ENCODE measurements at places on chromosomes 12 and 14.
A peak's percentile ranks its signal among the peaks of the same experiment; 100 is the strongest.

- DNase-seq = no peak
Observed at GRCh38 chr14:36510078-36510799, 9.8 kb downstream of the NKX2-1 start.

DNA sequence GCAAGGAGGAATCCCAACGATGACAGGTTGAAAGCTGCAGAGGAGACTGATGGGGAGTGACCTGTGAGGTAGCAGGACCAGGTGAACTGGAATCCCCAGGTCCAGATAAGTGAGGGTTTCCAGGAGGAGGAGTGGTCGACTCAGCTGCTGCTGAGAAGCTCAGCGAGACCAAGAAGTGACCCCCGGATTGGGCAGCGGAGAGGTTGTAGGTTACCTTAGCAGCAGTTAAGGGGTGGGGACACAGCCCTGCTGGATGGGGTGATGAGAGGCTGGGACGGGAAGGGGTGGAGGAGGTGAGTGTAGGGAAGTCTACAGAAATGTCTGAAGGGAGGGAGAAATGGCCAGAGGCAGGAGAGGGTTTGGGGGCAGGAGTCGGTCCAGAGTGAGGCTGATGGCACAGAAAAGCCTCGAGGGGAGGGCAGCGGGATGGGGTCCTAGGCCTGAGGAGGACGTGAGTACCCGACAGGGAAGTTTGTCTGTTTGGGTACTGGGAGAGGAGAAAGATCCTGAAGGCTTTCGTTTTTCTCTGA lies 2.6 kb upstream of the RCOR1 start:
- DNase-seq = no peak

- DNase-seq = no peak
Observed at GRCh38 chr12:52149651-52150241, 42.1 kb downstream of the KRT80 start.

DNA sequence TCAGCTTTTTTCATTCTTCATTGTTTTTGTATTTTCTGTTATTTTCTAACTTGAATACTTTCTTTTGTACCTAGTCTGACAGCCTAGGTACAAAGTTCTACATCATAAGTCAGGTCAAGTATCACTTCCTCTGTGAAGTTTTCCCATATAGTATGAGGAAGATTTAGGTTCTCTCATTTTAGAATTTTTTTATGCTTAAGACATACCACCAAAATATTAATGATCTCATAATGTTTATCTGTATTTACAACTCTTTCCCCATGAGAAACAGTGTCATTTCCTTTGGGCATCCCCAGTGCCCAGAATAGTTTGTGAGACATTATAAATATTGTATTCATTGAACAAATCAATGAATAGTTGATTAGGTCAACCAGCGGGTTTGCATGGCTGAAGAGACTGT lies 3.1 kb upstream of the ATF7IP start:
- peak; percentile 44 for DNase-seq

DNA sequence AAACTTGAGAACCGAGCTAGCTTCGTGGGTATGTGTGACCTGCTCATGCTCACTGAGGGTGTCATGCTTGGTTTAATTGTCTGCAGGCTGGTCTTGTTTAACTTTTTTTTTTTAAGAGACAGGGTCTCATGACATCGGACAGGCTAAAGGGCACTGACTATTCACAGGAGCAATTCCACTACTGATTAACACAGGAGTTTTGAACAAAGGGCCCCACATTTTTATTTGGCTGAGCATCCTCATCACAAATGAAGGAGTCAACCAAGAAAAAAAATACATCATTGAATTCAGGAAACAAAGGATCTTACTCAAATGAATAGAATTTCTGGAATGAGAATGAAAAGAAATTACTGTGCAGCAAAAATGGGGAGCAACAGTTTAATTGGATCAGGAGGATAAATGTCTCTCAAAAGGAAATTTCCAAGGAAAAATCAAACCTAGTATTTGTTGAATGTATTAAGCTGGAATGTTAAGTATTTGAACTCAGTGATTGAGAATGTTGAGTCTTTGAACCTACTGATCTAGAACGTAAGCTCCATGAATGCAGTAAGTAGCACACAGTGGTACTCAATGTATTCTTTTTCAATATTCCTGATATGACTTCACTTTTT lies 20.8 kb upstream of the PYROXD1 start:
- DNase-seq = no peak

GRCh38 chr12:15584366-15585041 lies 204.7 kb downstream of the EPS8 start:
- no peak for DNase-seq

DNA sequence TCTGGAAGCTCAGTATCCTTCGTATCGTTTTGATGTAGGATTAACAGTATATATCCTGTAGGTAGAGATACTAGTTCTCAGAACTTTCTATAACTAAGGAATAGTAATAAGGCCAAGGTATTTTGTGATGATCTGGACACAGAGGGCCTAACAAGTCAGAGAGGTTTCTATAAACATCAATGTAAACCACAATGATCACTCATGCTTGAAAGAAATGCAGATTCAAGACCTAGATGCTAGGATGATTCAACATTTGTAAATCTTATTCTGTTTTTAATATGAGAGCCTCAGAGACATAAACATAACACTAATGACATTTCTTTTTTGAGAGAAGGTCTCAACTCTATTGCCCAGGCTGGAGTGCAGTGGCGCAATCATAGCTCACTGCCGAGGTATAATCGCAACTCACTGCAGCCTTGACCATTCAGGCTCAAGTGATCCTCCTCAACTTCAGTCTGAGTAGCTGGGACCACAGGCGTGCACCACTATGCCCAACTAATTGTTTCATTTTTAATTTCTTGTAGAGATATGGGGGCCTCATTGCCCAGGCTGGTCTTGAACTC lies 16.2 kb downstream of the SUPT16H start:
- no peak for DNase-seq

GRCh38 chr12:52631676-52632459 lies 13.5 kb upstream of the KRT73 start:
- DNase-seq = no peak

DNA sequence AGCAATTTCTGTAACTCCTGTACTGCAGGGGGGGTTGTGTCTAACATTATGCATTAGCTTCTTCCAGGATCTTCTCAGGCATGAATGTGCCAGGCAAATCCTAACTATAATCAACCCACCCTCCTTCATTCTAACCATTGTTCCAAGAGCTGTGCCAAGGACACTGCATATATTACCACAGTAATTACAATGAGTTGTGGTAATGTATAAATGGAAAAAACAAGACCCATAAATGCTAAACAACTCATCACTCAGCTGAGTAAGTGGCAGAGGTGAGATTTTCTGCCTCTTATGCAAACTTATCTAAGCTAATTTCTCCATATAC lies 80.6 kb downstream of the PRKD1 start:
- DNase-seq = no peak

DNA sequence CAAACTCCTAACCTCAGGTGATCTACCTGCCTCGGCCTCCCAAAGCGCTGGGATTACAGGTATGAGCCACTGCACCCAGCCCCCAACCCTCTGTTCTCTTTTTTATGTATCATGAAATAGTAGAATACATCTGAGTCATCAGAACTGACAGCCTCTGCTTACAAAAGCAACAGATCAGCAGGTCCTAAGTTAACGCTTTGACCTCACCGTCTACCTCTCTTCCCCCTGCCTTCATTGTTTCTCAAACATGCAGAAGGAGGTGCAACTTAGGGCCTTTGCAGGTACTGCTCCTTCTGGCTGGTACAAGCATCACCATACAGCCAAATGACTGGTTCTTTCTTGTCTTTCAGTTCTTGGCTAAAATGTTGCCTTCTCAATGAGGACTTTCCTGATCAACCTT lies 249.2 kb downstream of the PAWR start:
- DNase-seq = no peak

GRCh38 chr14:103107941-103108748 lies 13.6 kb downstream of the EXOC3L4 start:
- DNase-seq = no peak

DNA sequence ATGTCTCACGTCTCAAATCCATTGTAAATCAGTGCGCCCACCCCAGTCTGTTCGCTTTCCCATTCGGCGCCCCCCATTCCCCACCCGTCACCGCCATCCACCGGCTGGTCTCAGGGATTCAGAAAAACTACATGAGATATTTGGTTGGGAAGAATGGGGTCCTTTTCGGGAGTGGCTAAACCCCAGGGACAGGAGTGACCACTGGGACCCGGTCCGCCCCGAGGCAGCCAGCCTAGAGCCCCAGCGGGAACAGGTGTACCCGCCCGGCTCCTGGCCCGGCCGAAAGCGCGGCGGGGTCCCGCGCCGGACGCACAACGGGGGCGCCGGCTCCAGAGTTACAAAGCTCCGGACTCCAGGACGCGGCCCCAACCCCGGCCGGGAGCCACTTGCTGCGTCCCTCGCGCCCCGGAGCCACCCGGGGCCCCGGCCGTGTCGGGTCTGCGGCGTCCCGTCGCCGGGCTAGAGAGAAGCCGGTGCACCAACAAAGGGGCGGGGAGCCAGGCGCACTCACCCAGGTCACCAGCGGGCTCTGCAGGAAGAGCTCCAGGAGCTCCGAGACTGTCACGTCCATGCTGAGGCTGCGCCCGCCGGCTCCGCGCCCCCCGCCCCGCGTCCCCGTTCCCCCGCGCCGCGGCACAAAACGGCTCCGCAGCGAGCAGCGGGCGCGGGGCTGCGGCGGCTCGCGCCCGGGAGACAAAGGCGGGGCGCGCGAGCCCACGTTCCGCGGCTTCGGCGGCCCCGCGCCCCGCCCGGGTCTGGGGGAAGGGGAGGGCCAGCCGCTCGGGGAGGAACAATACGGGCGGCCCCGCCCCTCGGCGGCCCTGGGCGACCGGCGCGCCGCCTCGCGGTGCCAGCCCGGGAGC lies at the start of gene CCDC88C:
TSS of gene CCDC88C (minus strand) at position 701 of the 863 bp plus-strand sequence. CDS start at position 571, 130 bp downstream.
- DNase-seq = peak; percentile 80

DNA sequence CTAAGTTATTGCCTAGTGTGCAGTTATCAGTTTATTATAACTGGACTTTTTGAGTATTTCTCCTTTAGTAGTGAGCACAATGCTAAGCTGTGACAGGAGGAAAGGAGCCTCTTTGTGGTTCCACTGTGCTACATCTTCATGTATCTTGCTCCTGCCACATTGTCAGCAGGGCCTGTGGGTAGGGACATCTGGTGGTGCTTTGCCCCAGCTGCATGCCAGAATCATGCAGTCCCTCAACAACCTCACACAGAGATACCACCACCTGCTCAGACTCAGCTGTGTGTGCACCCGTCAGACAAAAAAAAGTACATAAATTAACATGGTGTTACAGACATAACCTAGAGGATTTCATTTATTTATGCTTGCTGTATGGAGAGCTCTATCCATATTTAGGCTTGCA lies 51.1 kb downstream of the MIS18BP1 start:
- peak; percentile 9 for DNase-seq

- DNase-seq = no peak
Observed at GRCh38 chr14:93201155-93201704, 5.6 kb downstream of the GON7 start.

GRCh38 chr12:3559601-3560294 lies 68.7 kb downstream of the PRMT8 start:
- DNase-seq = no peak

DNA sequence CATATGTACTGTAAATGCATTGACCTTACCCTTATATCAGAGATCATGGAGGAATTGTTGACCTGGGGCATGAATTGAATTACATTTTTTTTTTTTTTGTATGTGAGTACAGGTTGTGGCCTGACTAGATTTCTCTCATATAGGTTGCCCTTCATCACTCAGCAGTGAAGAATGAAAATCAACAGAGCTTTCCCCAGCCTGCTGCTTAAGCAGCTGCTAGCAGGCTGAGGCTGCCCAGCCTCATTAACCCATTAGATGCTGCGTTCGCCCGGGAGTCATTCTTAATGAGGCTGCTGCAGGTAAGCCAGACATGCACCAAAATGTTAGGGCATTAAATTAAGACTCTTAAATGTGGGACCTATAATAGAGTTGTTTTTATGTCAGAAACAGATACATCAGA lies 236.0 kb downstream of the ETNK1 start:
- no peak for DNase-seq

DNA sequence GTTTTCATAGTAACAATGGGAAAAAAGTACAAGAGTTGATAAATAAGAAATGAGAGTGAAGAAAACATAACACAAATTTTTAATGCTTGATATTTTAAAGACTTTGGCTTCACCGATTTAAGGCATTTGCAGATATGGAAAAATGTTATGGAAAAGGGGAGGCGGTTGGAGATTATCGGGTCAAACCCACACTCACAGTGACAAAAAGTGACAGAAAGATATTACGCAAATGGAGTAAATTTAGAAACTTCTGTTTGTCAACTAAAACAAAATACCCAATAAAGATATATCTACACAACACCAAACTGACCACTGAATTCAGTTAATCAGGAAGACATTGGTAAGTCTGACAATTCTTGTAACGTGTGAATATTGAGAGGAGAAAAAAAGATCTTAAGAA lies 2.5 kb downstream of the PPP1R12A start:
- DNase-seq = no peak

DNA sequence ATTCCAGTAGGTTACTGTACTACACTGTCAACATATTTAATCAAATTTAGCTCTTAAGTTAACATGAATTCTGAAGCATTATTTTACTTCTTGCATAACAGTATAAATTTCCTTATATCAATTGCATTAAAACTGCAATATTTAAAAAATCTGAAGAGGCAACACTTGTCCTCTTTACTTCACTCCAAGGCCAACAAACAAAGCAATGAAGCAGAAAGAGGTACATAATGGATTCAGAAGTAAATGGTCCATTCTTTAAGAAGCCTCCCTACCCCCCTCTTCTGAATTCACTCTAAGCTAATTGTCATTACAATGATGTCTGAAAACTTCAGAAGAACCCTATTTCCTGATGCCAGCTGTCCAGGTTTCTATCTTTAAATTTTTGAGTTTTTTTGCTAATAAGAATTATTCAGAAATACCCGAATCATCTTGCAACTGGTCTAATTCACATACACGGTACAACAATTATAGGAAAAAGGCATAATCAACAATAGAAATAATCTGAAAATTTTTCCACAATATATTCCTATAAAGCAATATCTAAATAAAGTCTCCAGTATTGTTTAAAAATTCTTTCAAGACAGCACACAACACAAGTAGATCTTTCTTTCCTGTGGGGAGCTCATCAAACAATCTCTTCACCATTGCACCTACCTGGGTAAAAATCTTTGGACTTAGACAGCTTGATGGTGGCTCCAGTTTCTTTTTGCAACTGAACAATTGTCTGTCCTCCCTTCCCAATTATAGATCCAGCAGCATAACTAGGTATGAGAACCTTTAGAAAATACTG lies 2.9 kb downstream of the NOVA1 start:
- no peak for DNase-seq

DNA sequence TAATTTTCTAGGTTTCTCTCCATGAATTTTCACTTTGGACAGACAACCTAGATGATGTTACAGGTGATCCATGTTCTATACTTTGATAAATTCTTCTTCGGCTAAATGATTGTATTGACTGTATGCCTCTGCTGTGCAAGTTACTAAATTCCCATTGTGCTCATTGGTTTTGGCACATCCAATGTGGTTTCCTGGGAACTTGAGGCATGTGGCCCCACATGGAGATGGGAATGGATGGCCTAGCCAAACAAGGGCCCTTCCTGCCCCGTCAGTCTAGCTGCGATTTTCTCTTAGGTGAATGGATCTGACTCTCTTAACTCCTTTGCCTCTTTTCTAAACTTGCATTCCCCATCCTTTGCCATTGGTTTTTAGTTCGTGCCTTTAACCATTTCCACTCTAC lies 186.2 kb downstream of the PELI2 start:
- DNase-seq = no peak
